ENCODE measurements at places on chromosomes 3 and 15.

DNA sequence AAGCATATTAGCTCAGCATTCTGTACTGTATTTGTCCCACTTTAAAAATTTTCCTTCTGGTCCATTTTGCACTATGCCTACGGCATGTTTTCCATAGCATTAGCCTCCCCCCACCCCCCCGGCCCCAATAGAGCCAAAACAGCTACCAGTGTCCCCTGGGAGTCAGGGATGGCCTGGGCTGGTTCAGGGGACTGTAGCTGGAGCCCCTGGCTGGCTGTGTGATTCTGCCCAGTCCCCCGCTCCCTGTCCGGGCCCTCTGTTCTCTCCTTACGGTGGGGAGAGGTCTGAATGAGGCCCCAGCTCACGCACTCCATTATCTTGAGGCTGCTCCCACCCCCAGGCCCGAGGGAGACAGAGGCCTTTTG lies 70.1 kb downstream of the KLF15 start:
- DNase-seq = no peak

GRCh38 chr3:152480282-152480953 lies 211.7 kb downstream of the MBNL1 start:
- no peak for DNase-seq

GRCh38 chr15:51726302-51727073 lies 11.0 kb downstream of the LYSMD2 start:
- peak; percentile 76 for DNase-seq

DNA sequence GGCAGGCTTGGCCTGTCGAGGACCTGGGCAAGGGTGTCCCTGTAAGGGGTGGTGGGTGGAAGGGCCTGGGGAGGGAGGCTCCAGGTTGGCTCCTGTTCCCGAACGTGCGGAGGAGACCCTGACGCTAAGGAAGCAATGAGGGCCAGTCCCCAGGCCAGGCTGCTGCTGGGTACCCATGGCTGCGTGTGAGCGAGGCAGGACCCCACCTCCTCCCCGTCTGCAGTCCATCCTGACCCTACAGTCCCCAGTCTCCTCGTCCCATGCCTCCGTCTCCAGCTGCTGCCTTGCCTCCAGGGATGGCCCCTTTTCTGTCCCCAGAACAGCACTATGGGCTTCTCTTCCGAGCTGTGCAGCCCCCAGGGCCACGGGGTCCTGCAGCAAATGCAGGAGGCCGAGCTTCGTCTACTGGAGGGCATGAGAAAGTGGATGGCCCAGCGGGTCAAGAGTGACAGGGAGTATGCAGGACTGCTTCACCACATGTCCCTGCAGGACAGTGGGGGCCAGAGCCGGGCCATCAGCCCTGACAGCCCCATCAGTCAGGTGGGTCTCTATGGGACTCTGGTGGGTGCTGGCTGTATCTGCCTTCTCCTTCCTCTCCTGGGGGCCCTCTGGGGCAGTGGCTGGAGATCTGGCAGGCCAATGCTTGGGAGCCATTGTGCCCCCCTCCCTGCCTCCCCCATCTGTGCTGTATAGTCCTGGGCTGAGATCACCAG lies 571 bp downstream of the FES start:
- DNase-seq = no peak

- no peak for DNase-seq
Observed at GRCh38 chr15:70098461-70099166, 897 bp upstream of the TLE3 start.

DNA sequence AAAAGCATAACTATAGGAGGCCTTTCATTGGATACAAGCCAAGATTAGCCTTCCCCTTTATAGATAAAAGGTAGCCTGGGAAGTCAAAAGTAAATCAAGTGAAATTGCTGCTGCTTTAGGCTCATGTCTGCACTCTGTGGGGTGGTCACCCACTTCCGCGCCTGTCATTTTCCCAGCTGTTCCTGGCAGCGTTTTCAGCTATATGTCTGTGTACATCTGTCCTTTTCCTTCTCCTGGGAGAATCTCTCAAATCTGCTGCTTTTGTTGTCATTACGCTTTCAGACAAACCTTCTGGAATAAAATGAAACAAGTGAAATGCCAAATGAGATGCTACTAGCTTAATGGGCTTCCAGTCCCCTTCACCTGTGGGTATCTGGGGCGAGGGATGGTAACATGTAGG lies 211.8 kb downstream of the MCTP2 start:
- no peak for DNase-seq
